Activated naive CD4-positive, alpha-beta T cell treated with Interleukin-2 at 50 U/mL for 16 hours (primary cell): ENCODE measurements at places on chromosomes 12 and 14.

DNA sequence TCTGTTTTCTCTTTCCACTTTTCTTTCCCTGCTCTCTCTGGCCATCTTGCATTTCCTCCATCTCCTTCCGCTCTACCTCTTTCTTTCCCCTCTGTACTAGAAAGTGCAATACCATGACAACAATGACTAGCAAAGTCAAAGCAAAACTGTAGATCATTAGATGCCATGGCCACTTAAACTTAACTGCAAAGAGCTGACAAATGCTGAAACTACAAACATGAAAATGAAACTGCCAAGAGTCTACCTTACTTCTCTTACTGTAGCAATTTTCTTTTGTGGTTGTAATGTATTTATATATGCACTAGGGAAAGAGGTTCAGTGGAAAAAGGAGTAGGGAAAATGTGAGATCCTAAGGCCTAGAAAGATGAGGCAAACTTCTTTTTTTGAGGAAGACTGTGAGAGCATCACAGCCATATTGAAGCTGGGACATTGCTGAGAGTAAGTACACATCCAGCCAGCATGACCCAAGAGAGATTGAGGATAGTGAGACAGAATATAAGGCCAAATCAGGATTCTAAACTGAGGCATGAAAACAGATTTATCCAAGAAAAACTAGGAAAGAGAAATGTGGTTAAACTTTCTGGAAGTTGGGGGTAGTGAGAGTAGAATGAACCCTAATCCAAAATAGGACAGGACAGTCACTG, 276.6 kb upstream of the NAV3 start:
- no peak for DNase-seq

- DNase-seq, result no peak
Observed at GRCh38 chr14:68450391-68451120, 342.3 kb downstream of the ZFP36L1 start.

GRCh38 chr12:119642986-119643385, 24.9 kb upstream of the PRKAB1 start:
- no peak for DNase-seq

DNA sequence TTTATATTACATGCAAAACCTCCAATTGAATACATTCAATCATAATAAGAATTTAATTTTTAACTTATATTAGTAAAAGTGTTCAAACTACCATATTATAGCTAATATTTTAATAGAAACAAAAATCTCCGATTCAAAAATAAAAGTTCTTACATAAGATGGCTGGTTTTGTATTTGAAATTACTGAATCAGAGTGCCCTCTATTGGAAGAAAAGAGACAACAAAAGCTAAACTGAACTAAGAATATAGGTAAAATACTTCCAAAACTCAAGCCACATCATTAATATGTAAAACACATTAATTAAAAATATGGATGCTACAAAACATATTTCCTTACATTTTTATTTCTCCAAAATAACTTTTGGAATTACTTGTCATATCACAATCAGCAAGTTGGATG, 120.3 kb downstream of the GARIN6 start:
- no peak for DNase-seq

DNA sequence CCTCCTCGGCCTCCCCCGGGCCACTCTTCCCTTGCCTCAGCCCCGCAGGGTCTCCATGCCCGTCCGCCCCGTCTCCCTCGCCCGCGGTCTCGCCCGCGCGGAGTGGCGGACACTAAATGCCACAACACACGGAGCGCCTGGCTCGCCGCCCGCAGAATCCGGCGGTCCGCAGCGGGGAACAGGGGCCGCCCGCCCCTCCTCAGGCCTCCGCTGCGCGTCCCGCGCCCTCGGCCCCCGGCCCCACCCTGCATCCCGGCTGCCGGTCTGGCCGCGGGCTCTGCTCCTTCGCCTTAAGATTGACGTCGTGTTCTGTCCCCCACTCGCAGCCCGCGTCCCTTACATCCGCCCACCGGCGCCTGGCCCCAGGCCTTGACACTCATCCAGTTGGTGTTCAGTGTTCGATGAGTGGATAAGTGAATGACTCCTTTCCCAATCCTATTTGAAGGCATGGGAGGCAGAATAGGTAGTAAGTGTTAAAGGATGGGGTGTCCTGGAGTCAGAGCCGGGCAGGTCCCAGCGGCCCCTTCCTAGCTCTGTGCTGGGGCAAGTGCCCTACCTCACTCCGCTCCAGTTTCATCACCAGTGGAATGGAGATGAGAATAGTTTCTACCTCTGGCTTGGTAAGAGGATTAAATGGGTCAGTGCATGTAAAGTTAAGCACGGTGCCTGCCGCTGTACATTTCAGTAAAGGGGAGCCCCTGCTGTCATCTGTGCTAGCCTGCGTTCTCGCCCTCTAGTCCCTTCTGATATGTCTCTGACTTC, 622 bp downstream of the TECPR2 start:
- DNase-seq, result peak; percentile 35
